ENCODE measurements at places on chromosomes 7 and 10. TPM values are rescaled to one million over a fixed set of nuclear protein-coding genes. Genes with fewer than 3 reads are reported as not detected.

DNA sequence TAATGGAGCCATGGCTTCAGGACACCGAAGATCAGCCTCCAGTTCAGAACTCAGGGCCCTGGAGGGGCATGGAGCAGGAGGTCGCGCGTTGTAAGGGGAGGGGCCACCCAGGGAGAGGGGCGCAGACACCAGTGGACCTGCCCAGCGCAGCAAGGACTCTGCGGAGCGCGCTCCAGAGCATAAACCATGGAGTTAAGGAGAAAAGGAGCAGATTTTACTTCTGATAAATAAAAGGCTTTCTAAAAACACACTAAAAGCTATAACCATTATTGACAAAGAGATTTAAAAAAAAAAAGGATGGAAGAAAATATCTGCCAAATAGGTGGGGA, 10.5 kb downstream of the CALY start:
- DNase-seq = no peak

GRCh38 chr10:129345763-129346162, 121.3 kb upstream of the MGMT start:
- no peak for DNase-seq

- DNase-seq = no peak
Observed at GRCh38 chr7:14389595-14389994, 400.1 kb upstream of the ETV1 start.

Gene AIFM2
- 41.3 TPM for total RNA-seq

- DNase-seq = no peak
Observed at GRCh38 chr7:138814816-138815332, 16.9 kb upstream of the ATP6V0A4 start.

Gene NKX1-2
- not detected for total RNA-seq

DNA sequence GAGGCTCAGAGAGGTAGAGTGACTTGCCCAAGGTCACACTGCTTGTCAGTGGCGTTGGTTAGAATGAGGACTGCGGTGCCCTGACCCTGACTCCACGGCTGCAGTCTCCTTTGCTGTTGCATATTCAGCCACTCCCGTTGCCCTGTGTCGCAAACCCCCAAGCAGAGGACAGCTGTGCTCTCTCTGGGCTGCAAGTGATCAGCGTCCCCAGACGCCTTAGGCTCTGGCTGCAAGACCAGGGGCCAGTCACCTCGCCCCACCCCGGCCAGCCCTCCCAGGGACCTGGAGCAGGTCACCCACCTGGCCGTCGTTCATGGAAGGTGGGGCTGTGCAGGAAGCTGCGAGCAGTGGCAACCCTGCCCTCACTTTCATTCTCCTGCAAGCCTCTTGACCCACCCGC, 51.7 kb upstream of the NANOS1 start:
- DNase-seq = no peak

DNA sequence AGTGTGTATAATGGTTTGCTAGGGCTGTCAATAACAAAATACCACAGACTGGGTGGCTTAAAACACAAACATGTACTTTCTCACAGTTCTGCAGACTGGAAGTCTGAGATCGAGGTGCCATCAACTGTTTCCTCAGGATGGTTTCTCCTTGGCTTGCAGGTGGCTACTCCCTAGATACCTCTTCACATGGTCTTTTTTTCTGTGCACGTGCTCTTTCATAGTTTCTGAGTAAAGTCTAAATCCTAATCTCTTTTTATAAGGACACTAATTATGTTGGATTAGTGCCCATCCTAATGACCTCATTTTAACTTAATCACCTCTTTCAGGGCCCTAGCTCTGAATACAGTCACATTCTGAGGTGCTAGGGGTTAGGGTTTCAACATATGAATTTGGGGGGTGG, 65.9 kb downstream of the AMPH start:
- DNase-seq = no peak

DNA sequence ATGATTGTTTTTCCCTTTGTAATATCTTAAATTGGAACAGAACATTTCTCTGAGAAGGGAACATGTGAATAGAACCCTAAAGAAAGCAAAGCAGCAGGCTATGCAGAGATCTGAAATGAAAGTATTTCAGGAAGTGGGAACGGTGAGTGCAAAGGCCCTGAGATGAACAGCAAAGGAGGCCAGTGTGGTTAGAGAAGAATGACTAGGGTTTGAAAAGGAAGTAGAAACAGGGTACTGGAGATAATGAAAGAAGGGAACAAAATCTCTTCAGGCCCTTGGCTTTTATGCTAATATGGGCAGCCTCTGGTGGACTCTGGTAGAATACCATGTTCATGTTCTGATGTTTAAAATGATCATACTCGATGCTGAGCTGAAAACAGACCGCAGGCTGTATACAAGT, 22.2 kb downstream of the ARHGAP21 start:
- no peak for DNase-seq

Gene OPN4
- total RNA-seq = 0.17 TPM

Gene FGFBP3
- 1.2 TPM for total RNA-seq

DNA sequence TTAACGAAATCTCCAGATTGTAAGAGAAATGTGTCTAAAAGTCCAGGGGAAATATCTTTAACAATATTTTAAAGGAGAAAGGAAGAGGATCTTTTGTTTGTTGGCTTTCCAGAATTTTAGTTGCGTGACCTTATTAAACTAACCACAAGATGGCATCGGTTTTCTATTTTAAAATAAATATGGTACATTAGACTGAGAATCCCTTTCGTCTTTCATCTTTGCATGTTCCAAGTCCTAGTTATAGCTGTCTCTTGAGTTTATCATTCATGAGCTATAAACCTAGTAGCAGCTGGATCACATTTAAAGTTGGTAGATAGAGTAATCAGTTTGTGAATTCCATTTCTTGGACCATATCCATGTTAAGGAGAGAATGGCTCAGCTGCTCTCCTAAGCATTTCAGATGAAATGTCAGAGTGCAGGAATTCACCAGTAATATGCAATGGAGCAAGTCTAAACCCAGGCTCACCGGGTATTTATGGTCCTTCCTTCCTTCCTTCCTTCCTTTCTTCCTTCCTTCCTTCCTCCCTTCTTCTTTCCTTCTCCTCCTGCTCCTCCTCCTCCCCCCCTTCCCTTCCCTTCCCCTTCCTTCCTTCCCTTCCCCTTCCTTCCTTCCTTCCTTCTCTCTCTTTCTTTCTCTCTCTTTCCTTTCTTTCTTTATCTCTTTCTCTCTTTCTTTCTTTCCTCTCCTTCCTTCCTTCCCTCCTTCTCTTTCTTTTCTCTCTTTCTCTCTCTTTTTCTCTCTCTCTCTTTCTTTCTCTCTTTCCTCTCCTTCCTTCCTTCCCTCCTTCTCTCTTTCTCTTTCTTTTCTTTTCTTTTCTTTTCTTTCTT, 57.8 kb upstream of the RAB18 start:
- DNase-seq = peak; percentile 41

DNA sequence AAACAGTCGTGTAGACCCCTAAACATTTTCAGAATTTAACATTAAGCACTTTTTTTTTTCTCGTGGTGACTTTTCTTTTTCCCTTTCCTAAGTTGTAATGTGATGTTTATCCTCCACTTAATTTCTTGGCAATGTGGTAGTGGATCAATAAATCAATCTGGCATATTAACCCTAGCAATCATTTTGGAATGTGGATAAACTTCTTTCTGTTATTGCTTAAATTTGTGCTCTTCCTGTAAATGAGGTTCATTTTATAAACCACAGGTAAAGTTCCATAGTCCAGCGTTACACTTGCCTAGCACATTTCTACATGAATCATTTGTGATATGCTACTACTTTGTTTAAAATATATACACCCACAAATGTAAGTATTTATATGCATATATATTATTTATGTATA, 247.4 kb upstream of the ETV1 start:
- no peak for DNase-seq

Gene CRHR2
- not detected for total RNA-seq

DNA sequence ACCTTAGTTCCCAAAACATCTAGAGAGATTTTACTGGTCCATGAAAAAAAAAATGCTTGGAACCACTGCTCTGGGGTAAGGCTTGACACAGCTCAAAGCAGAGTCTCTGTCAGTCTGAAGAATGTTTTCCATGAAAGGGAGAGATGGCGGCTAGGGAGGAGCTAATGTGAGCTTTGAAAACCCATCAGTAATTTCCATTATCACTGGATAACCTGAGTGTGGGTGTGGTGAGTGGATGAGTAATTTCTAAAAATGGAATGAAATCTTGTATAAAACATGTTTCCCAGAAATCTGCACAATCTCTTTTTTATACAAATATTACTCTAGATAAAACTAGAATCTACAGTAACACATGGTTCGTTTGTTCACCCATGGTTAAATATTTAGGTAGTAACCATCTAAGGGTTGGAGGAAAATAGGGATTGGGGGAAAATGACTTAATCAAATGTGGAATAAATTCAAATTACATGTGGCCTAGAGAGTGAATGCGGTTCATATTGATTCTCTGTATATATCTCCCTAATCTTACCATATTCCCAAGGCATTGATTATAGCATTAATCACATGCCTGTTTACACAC, 289.4 kb downstream of the RNLS start:
- DNase-seq = no peak

Gene CASP2
- total RNA-seq = 5.6 TPM

DNA sequence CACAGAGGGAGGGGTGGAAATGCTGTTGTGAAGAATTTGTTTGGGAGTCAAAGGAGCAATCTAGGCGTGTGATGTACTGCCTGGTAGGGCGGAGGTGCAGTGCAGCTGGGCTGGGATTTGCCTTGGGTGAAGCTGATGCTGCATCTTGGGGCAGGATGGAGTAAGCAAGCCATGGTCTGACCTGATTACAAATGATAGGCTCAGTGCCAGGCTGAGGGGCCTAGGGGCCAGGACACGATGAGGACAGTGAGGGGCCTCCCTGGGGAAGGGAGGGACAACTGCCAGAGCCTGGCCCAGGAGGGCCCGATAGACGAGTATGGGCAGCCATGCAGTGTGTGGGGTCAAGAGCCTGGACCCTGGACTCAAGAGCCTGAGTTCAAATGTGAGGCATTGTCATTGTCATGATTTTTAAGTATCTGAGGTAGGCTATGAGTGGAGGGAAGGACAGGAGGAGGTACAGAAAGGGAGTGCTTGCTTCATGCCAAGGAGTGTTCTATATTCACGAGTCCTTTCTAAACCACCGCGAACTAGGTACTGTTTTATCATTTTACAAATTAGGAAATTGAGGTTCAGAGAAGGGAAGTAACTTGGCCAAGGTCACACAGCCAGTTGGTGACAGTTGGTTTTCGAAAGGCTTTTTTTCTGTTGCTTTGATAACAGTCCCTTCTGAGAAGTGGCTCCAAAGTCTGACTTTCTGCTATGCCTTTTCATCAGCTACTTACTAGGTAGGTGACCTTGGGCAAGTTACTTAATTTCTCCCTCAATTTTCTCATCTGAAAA, 29.7 kb downstream of the HIF1AN start:
- DNase-seq = no peak

Gene AQP1
- not detected for total RNA-seq

GRCh38 chr10:16360001-16360400, 76.8 kb upstream of the PTER start:
- no peak for DNase-seq

DNA sequence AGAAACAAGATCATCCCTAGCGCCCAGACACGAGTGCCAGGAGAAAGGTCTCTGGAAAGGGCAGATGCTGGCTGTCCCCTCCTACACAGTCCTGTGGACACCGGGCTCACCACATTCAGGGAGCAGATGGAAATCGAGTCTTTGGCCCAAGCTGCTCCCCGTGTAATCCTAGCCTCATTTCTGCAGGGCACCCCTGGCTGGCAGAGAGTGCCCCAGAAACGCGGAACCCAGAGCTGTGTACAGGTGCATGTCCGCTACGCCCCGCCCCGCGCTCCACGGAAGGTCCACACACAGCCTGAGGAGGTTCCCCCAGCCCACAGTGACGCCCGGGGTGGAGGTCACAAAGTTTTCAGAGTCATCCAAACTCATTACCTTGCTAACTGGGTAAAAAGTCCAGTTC, 202.8 kb downstream of the MAD1L1 start:
- DNase-seq = no peak

- no peak for DNase-seq
Observed at GRCh38 chr7:25262586-25262985, 34.3 kb upstream of the NPVF start.

GRCh38 chr7:28596245-28596935, 184.1 kb downstream of the CREB5 start:
- no peak for DNase-seq

GRCh38 chr7:11491811-11492210, 340.2 kb downstream of the THSD7A start:
- no peak for DNase-seq

DNA sequence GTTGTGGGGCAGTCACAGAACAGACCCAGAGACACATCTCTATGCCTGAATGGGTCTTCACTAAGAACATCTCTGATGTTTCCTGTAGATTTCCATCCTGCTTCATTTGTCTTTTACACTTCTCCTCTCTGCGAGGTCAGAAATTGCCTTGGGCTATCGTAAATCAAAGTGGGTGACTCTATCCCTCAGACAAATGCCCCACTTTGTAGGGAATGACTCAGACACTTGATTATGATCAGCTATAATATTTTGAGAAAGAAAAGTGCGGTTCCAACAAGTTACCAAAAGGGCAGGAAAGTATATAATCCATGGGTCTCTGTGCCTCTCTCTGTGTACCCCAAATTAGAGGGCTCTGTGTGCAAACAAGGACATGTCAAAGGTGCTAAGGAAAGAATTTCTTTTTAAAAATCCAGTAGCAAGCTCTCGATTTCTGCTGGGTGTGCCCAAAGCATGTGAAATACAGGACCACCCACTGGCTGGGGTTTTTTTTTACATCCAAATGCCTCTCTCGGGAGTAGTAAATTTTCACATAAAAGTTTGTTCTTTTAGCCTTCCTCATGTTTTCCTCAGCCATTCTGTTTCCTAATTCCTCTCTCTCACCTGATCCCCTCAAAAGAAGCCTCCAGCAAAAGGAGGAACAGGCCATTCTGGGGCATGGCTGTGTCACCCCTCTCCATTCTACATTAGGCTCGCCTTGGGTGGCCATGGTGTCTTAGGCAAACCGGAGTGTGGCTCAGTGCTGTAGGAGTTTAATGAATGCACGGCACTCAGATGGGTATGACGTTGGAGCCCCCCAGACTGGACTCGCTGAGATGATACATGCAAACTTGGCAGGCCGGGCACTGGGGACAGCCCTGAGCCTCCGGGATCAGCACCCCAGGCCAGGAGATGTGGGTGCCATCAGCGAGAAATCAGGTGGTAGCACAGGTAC, 6.3 kb upstream of the OPN4 start:
- DNase-seq = peak; percentile 66

DNA sequence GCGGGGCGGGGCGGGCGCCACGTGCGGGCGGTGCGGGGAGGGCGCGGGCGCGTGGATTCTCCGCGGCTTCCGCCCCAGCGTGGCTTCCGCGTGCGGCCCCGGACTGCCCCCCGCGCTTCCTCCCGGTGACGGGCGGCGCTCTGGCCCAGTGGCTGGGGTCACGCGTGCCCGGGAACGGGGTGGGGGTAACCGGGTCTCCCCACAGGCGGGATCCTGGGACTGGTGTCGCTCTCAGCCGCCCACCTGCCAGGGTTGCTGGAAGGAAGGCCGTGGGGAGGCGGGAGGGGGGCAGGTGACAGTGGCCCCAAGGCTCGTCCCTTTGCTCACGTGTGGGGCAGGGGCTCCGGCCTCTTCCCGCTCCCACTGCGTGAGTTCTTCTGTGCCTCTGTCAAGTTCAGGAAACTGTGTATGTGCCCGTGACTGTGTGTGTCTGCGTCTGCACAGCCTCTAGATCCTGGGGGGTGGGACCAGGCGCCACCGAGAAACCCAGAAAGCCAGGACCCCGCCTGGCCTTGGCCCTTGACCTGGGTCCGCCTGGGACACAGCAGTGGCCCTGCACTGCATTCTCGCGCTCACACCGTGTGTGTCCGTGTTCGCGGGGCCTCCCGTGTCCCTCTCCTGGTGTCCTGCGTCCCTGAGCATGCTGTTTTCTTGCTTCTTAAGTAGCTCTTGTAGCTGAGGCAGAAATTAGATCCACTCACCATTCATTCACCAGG, 919 bp downstream of the MAFK start:
- DNase-seq = peak; percentile 54

Gene CCL24
- total RNA-seq = not detected

- DNase-seq = no peak
Observed at GRCh38 chr10:97724341-97724941, 10.9 kb downstream of the MARVELD1 start.

Gene MLXIPL
- not detected for total RNA-seq

Data from Caki2 (cell line).